Left lobe of liver (tissue), 2 donors: ENCODE measurements at places on chromosomes 2 and 18.

- no peak for DNase-seq
Measured at GRCh38 chr18:10930076-10930475, 219.3 kb downstream of the PIEZO2 start.

GRCh38 chr2:53740170-53740569, 27.4 kb upstream of the CHAC2 start:
- DNase-seq = no peak

- no peak for DNase-seq
Measured at GRCh38 chr2:120701499-120701898, 34.2 kb upstream of the GLI2 start.

- DNase-seq = peak; percentile 51
Measured at GRCh38 chr18:12668041-12668440, 10.1 kb upstream of the SPIRE1 start.

DNA sequence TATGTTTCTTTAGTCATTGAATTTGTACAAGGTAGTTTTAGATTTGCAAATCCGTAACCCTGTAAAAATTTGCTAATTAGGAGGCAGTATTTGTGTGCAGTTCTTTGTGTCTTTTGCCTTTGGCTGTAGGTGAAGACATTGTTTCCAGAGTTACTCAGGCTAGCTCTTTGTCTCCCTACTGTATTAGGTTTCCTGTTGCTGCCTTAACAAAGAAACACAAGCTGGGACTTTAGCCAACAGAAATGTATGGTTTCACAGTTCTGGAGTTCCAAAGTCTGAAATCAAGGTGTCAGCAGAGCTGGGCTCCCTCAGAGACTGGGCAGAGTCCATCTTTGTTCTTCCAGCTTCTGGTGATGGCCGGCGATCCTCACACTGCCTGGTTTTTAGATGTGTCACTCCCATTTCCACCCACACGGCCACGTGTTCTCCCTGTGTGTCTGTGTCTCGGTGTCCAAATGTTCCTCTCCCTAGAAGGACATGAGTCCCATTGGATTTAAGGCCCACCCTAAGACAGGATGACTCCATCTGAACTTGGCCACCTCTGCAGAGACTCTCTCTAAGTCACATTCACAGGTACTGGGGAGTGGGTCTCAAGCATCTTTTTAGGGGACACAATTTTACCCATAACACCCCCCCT, 309.7 kb downstream of the GALR1 start:
- no peak for DNase-seq

GRCh38 chr2:160140471-160140870, 59.6 kb downstream of the ITGB6 start:
- no peak for DNase-seq

DNA sequence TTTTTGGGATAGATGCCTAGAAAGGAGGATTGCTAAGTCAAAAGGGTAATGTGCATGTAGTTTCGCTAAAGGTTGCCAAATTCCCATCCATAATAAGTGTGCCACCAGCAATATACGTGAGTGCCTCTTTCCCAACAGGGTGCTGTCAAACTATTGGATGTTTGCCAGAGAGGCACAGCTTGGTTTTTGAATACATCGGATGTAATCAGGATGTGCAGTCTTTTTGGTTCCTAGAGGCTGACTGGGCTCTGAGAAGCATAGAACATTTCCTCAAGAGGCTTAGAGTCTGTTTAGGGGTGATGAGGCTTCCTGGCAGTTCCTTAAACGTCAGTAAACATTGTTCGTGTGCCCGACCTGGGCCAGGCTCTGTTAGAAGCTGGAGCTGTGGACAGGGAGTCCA, 28.0 kb downstream of the AGAP1 start:
- DNase-seq = no peak
